AG08395 (cell line): ENCODE measurements at places on chromosomes 16 and 17.

GRCh38 chr17:74825952-74826719 lies 33.5 kb downstream of the GRIN2C start:
- no peak for DNase-seq

GRCh38 chr17:968812-969730 lies 10.5 kb downstream of the NXN start:
- DNase-seq: peak; percentile 57

- no peak for DNase-seq
Observed at GRCh38 chr17:59547131-59547915, 18.1 kb upstream of the DHX40 start.

DNA sequence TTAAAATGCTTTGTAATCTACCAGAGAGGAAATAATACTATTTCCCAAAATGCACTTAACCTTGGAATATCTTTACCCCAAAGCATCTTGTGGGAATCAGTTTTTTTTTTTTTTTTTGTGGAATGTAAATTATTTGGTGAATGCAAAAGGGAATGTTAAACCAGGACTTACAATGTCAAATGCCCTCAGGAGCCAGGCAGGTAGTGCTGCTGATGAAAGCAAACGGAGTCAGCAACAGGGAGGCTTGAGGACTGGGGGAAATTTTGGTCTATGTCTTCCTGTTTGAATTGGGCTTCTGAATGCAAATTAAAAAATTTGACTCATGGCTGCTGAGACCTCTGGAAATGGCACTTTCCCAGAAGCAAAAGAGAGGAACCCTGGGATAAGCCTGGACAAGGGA lies 96.5 kb upstream of the NLRP1 start:
- DNase-seq: no peak

DNA sequence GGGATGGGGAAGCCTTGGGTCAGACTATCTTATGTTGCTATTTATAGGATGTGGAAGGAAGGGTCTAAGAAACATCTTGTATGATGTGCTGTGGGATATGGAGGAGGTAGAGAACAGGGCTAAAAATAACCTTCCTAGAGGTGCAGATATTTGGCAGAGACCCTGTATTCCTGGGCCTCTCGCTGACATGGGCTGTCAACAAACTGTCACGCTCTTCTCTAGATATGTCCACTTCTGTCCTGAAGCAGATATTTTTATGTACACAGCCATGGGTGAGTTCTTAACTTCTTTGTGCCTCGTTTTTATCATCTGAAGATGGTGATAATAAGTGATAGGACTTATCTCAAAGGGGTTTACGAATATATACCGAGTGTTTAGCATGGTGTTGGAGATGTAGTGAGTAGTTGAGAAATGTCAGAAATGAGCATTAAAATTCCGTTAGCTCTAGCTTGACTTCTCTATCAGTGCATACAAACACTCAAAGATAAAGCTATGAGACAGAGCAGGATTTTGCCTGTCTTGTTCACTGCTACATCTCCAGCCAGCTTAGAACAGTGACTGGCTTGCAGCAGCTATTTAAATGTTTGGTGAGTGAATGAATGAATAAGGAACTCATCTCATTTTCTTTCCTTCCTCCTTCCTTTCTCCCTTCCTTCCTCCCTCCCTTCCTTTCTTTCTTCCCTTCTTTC lies 2.9 kb upstream of the AQP8 start:
- DNase-seq: no peak

DNA sequence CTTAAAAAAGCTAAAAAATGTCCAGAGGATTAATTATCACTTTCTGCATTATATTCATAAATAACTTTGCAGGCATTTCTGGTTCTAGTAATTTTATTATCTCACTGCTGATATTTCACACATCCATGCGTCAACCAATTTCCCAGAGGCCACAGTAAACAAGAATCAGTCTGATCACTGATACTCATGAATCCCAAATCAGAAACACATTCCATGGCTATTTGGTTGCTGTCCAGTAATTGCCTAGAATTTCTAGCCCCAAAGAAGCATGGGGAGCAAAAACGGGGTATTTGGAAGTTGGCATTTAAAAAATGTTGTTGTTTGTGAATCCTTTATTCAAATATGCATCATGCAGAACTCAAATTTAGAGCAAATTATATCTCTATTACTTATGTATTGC lies 244.8 kb downstream of the CDH8 start:
- peak; percentile 17 for DNase-seq

- no peak for DNase-seq
Observed at GRCh38 chr17:43750153-43750552, 8.4 kb downstream of the SOST start.

DNA sequence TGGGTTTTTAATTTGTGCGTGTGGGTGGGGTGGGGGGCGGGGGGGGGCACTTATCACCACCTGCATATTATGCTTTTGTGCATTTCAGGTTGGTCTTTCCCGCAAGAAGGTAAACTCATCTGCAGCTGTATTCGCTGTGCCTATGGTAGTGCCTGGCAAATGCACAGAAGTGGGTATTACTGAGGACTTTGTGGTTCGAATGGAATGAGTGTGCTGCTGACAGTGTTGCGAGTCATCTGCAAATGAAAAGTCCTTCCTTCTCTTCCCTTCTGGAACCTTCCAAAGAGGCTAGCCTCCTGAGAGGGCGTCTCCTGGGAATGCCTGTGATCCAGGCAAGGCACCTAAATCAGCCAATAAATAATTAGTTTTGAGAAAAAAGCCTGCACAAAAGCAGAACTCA lies 532.9 kb downstream of the MAF start:
- no peak for DNase-seq

- no peak for DNase-seq
Observed at GRCh38 chr16:78896280-78896679, 704.3 kb downstream of the MAF start.

DNA sequence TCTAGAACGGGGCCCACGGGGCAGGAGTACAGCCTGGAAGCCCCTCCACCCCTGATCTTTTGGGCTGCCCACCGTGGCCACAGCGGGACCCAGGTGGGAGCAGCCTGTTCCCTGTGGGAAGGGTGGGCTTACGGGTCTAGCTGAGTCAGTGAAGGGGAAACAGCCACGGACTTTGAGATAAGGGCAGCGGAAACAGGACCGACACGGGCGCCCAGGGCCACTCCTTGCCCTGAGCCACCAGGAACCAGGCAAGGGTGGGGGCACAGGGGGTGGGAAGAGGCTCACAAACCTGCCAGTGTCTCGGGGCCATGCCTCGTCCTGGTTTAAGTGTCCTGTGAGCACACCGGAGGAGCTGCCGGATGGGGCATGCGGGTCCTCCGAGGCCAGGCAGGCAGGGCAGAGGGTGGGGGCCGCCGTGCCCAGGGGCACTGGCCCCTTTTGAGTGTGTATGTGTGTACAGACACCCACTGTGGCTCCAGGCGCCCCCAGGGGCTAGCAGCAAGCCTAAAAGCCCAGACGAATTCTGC lies 47.6 kb upstream of the PVALEF start:
- no peak for DNase-seq

DNA sequence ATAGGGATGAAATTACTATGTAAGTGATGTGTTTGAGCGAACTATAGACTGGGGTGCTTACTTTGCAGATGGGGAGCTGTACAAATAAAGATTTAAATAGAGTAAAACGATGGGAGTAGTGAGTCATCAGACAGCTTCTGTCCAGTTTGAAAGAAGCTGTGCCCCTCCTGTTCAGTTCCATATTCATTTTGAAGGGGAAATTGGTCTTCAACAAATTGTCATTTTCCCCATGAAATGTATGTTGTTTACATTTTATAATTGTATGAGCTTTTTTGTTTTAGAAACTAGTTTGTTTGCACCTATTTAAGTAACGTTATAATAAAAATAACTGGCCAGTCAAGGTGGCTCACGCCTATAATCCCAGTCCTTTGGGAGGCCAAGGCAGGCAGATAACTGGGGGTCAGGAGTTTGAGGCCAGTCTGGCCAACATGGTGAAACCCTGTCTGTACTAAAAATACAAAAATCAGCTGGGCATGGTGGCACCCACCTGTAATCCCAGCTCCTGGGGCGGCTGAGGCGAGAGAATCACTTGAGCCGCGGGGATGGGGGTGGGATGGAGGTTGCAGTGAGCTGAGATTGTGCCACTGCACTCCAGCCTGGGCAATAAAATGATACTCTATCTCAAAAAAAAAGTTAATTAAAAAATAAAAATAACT lies 20.2 kb downstream of the SEC14L1 start:
- DNase-seq: no peak

DNA sequence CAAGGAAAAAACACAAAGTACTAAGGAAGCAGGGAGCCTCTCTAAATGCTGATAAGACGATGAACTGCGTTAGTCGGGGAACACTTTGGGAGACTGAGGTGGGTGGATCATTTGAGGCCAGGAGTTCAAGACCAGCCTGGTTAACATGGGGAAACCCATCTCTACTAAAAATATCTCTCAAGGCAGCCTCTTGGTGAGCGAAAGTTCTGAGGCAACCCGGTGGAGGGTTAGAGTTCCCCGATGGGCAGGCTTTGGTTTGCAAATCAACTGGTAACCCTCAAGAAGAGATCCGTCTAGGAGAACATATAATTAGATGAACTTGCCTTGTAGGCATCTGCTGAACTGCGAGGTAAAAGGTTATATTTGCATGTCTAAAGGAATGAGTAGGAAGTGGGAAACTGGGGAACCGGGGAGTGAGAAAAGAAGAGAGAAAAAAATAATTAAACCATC lies 44.6 kb downstream of the WSB1 start:
- no peak for DNase-seq

- no peak for DNase-seq
Observed at GRCh38 chr16:1225051-1225451, at the start of gene TPSG1. TPSG1 (minus strand) TSS chr16:1225268; CDS start chr16:1225252, 16 bp downstream.

DNA sequence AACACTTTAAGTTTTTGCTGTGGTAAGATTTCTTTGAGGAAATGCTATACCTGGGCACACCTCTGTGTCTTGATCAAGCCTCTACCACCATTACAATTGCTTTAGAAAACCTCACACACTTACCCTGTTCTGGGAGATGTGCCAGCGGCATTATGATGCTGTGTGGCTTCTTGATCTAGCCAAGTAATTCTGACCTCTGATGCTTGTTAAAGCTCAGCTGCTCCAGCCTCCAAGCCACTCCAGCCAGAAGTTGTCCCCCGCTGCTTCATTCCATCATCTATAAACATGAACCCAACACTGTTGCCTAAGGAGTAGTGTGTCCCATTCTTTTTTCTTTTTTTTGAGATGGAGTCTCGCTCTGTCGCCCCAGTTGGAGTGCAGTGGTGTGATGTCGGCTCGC lies 60.1 kb downstream of the CYLD start:
- DNase-seq: no peak

GRCh38 chr17:9862949-9863348 lies 37.2 kb downstream of the GLP2R start:
- DNase-seq: no peak

DNA sequence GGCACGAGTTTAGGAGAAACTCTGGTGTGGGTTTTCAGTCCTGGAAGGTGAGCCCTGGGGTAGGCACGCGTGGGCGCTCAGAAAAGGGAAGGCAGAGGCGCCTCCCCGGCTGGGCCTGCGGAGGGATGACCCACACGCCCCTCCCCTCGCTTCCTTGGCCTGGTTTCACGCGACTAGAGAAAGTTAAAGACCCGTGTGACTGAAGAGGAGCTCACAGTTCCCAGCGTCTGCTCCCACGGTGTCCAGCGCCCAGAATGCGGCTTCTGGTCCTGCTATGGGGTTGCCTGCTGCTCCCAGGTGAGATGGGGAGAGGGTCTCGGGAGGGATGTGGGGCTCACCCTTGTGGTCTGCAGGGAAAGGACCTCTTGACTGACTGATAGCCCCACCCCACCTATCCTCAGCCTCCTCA lies at the start of gene CD300LG:
TSS of gene CD300LG (plus strand) at position 214 of the 409 bp plus-strand sequence. CDS start at position 255, 41 bp downstream.
- DNase-seq: no peak

- DNase-seq: no peak
Observed at GRCh38 chr17:79340333-79341221, 266.0 kb downstream of the ENGASE start.

DNA sequence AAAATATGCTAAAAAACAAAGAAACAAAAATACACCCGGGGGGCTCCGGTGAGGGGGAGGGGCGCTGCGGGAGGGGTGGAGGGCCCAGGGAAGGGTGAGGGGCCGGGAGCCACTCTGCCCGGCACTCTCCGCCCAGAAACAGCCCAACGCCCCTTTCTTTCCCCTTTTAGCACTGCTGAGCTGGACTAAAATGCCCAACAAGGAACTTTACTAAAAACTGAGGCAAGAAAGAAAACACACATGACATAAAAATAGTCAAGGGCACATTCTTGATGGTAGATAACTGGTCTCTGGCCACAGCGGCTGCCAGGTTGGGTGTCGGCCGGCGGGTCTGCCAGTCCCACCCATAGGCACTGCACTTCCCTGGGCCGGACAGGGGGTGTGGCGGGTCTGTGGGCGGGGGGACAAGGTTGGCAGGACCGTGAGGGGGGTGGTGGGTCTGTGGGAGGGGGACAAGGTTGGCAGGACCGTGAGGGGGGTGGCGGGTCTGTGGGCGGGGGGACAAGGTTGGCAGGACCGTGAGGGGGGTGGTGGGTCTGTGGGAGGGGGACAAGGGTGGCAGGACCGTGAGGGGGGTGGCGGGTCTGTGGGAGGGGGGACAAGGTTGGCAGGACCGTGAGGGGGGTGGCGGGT lies 20.9 kb downstream of the METRNL start:
- no peak for DNase-seq

DNA sequence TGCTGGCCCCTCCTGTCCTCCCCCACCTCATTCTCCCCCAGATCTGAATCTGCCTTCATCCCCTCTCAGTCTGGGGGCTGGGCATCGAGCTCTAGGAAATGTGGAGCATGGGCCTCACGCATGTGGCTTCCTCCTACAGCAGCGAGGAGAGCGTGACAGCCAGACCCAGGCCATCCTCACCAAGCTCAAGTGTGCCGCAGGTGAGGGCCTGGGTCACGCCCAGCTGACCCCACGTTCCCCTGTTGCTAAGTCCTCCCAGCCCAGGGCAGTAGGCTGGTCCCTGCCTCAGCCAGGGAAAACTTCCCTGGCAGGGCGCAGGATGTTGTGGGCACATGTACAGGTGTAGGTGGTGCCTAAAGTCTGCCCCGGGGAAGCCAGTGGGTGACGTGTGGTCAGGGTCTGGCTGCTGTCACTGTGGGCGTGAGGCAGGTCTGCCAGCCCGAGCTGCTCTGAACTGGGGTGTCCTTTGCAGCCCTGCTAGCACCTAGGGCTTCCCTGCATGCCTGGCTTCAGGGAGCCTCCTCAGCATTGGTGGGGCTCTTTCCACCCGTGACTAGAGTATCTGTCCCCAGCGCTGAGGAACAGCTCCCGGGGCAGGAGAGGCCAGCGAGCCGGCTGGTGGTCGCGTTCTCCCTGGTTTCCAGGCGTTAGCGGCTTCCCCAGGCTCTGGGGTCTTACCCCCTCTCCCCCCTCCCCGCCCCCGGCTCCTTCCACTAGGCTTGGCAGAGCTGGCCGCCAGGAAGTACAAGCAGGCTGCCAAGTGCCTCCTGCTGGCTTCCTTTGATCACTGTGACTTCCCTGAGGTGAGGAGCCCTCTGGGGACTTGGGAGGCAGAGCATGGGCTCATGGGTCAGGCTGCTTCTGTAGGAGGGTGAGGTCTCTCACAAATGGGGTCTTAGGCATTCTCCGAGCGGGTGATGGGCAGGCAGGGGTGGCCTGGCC lies 3.6 kb downstream of the GPS1 start:
- no peak for DNase-seq
